Stimulated activated CD8-positive, alpha-beta memory T cell treated with anti-CD3 and anti-CD28 coated beads, Interleukin-2, amount 100 ng/mL, for 1 hour (primary cell): ENCODE measurements at places on chromosomes 6 and 20.
A peak's percentile ranks its signal among the peaks of the same experiment; 100 is the strongest.

GRCh38 chr20:137668-138490 is 4.5 kb upstream of the DEFB126 start:
- no peak for DNase-seq

- DNase-seq, result no peak
These were observed 61.0 kb downstream of the TSHZ2 start for GRCh38 chr20:53033176-53033575.

GRCh38 chr6:149961728-149962425 is 1.9 kb upstream of the ULBP1 start:
- no peak for DNase-seq

GRCh38 chr6:123213921-123214320 is 217.9 kb downstream of the CLVS2 start:
- no peak for DNase-seq

GRCh38 chr6:154491567-154492470 is 18.7 kb downstream of the CNKSR3 start:
- DNase-seq, result no peak

DNA sequence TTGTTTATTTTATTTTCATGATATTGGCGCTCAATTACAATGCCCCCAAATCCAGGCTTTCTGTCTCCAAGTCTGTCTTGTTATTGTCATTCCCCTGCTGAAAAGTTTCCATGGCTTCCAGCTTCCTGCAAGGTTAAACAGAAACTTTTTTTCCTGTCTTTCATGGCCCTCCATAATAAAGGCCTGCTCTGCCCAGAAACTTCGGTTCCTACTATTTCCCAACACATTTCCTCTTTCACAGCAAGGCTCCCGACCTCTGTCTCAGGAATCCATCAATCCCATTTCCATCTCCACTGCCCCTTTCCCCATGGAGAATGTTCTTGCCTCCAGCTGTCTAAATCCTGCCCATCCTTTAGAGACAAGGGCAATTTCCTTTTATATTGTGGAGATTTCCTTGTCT is 365.2 kb upstream of the JARID2 start:
- no peak for DNase-seq

DNA sequence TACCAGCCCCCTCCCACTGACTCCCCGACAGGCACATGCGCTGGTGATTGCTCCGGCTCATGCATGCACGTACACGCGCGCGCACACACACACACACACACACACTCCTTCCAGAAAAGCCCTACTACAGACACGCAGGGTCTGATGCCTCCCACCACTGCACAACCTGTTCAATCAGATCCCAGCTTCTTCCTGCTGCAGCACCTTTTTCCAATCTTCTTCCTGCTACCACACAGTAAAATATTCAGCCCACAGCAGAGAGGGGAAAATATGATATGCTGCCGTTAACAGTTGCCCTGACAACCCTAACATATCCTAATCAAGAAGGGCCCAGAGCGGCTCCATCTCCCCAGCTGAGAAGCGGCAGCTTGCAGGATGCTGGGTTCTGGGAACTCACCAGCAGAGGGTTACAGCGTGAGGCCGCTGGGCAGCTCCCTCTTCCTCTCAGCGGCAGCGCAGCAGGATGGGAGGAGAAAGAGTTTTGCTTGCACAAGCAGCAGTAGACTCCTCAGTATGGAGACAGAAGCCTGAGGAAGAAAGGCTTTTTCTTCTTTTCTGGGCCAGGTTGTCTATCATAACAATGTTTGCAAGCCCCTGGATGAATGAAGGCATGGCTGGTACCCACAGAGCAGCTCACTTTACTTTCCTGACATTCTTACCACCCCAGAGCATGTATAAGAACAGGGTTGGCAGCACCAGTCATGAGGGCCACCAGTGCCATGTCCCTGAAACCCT is 23.9 kb downstream of the MAP7 start:
- no peak for DNase-seq

- DNase-seq, result no peak
These were observed 11.1 kb upstream of the SNRNP48 start for GRCh38 chr6:7578931-7579330.

DNA sequence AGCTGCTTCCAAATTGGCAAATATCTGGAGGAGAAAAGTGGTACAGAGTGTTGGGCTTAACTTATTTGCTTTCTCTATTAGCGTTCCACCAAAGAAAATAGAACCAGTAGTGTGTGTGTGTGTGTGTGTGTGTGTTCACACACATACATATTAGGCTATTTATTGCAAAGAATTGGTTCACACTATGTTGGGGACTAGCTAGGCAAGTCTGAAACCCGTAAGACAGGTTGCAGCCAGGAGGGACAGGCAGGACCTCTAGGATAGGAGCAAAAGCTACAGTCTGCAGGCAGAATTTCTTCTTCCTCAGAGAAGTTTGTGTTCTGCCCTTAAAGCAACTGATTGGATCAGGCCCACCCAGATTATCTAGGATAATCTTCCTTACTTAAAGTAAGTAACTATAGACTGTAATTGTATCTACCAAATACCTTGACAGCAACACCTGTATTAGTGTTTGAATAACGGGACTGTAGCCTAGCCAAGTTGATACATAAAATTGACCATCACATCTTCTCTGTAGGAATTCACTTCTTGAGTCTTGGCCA is 12.8 kb downstream of the KCTD20 start:
- DNase-seq, result no peak

DNA sequence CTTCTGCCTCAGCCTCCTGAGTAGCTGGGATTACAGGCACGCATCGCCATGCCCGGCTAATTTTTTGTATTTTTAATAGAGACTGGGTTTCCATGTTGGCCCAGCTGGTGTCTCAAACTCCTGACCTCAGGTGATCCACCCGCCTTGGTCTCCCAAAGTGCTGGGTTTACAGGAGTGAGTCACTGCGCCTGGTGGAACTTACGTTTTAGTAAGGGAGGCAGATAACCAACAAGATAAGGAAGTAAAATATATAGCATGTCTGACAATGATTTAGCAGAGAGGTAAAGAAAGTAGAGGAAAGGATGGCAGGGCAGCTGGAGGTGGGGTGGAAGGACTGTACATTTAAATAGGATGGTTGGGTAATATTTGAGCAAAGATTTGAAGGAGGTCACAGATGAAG is 12.8 kb upstream of the MYMX start:
- no peak for DNase-seq

DNA sequence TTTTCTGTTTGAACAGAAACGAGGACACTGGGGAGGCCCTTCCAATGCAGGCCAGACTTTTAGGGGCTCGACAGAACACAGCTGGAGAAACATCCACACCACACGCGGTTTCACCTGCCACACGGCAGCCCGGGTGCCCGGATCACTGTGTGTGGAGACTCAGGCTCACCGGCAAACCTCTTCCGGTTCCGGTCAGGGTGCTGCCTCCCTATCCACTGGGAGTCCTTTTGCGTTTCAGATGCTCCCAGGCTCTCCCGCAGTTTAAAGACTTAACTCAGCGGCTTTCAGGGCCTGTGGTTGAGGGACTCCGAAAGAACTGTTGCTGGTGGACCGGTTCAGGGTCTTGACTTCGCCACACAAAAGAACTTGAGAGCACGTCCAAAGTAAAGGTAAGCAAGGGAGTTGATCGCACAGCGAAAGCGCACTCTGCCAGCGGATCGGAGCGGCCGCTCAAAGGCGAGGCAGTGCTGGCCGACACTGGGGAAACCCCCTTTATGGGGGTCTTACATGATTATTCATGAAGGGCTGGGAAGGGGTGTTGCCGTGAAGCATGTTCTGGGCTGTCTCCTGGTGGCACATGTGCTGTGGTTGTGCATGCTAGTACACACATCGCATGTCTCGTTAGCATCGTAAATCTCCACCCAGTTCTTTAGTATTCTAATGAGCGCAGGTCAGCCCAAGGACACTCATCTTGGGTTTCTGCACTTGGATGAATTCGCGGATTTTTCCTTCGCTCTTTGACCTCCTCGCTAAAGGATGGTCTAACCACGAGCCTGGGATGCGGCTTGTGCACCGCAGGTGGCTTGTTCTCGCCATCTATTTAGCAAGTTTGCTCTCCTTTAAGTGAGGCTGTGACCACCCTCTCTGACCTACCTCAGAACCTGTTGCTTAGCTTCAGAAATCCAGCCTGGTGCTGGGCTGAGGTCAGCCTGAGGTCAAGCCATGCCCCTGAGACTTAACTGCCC is 180.3 kb downstream of the CDH26 start:
- DNase-seq, result no peak

DNA sequence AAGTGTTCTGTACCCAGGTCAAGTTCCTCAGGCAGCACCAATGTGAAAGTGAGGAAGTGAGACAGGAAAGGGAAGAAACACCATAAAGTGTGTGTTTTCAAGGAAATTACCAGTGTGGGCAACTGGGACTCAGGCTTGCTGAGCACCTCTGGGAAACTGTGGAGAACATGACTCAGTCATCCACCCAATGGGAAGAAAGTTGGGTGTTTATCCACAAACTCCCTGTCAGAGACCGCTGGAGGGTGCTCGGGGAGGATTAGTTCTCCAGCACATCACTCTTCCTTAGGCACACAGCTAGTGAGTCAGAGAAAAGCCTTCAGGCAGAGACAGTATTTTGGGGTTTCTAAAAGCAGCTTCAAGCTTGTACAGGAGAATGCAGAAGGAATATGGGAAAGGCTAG is 93.6 kb downstream of the PCSK2 start:
- DNase-seq, result no peak

GRCh38 chr6:107215334-107215733 is 100.0 kb upstream of the BEND3 start:
- DNase-seq, result no peak

DNA sequence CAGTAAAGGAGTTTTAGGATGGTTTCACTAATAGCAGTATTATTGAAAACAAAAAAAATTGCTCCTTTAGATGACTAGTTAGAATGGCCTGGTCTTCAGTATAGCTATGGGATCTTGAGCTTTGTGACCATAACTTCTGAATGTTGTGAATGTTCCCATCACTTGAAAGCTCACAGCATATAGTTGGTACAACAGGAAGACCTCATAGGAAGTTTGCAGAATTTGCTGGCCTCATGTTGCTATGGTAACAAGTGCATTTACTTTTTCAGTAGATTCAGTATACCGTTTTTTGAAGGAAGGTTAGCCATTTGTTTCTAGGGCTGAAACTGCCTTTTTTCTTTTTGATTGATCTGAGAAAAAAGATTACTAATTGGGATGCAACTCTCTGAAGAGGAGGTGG is 8.3 kb downstream of the PHF3 start:
- DNase-seq, result no peak

DNA sequence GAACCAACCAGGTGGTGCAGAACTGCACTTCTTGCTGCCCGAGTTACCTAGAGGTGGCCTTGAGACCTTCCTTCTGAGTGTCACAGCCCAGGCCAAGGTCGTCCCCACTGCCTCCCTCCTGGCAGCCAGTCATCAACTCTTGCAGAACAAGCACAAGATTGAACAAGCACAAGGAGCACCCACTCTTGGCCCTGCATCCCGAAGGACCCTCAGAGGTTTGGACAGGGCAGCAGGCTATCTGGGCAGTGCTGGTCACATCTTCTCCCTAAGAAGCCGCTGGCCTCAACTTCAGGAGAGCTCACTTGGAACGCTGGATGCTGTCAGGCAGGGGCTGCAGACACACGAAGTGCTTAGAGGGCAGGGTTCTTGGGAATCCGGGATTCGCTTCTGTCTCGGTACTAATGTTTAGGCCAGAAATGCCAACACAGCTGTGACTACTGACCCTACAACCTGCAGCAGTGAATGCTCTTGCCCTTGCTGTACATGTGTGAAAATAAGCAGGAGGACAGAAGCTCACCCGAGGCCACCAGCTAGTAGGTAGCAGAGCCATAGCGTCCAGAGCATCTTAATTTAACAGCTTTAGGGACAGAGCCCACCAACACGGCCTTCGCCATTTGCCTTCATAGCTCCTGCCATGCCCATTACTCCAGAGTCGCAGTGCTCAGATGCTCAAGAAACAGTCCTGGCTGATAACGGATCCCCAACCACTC is 4.0 kb upstream of the ACSS1 start:
- no peak for DNase-seq

GRCh38 chr6:119891644-119892043 is 542.1 kb upstream of the MAN1A1 start:
- no peak for DNase-seq

- DNase-seq, result peak; percentile 8
These were observed 73.9 kb downstream of the RAMACL start for GRCh38 chr6:166512567-166512966.

DNA sequence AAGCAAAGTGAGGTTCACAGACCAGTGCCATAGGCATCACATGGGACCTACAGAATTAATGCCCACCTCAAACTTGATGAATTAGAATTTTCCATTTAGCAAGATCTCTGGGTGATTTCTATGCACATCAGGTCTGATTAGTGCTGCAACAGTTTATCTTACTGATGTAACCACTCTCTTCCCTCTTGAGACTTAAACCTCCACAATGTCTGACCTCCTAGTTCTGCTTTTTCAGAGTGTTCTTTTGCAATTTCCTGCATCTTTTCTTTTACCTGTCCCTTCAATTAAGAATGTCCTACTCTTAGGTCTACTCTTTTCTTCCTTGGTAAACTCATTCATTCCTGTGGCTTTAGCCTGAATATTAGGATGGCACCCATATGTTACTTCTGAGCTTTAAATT is 615.3 kb downstream of the TFAP2A start:
- DNase-seq, result no peak

DNA sequence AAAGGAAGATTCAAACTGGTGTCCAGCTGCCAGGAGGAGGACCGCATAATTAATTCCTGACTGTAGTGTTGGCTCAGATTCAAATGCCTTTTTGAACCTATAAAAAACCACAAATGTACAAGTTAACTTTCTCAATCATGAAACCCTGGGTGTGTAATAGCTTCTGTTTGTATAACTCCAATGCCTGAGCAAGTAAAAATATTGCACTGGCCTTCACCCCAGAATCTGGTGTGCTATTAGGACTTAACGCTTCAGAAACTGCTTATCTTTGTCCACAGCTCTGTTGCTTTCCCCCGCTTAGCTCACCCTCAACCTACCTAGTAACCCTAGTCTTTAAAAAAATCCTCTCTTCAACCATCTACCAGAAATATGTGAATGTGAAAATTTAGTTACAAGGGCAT is 119.1 kb upstream of the MAP7 start:
- no peak for DNase-seq

GRCh38 chr6:114762145-114762544 is 419.3 kb upstream of the HS3ST5 start:
- no peak for DNase-seq

DNA sequence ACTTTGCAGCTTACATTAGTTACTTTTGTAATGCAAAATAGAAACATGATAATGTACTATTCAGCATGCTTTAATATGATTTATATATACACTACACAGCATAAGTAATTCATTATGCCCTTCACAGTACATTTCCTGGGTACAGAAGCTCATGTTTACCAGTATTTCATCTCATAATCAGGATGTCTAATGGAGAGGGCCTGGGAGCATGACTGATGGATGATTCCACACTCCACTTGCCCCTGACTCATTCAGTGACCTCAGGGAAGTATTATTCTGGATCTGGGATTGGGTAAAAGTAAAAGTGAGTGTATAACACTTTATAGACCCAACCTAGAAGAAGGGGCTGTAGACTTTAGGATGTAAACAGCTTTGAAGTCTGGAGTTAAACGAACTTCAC is 31.4 kb upstream of the BACH2 start:
- DNase-seq, result no peak

DNA sequence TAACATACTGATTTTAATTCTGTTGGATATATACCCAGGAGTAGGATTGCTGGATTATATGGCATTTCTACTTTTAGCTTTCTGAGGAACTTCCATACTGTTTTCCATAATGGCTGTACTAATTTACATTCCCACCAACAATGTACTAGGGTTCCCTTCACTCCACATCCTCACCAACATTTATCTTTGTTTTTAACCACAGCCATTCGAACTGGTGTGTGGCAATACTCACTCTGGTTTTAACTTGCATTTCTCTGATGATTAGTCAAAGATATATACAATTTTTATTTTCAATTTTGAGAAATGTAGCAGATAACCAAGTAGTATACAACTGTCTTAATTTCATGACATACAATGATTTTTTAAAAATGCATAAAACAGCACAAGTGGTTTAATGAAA is 30.3 kb upstream of the ADGRG6 start:
- no peak for DNase-seq
